ENCODE measurements at places on chromosomes 16 and 17.

DNA sequence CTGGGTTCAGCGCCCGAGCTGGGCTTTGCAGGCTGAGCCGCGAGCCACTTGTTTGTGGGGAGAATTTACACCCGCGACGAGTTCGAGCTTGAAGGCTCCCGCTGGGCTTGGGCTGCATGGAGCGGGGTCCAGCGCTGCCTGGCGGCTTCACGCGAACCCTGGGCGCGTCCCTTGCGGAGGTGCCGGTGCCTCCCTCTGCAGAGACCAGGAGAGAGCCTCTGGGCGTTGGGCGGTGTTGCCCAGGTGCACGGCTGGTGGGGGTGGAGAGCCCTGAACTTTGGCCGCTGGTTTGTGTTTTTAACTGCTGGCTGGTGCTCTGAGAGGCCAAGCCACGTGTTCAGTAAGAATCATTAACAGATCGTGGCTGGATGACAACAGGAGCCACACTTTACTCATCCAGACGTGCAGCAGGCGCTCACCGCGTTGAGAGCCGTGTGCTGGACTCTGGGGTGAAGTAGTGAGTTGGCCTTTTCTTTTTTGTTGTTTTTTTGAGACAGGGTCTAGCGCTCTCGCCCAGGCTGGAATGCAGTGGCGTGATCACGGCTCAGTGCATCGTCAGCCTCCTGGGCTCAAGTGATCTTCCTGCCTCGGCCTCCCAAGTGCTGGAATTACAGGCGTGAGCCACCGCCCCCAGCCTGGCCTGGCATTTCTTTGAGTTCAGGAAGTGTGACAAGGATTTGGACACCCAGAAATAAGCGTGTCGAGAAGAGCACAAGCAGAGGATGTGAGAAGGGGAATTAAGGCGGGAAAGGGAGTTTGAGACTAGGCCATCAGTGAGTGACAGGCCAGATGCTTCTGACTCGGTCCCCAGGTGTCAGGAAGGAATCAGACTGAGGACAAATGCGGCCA, 827 bp downstream of the CDK10 start:
- no peaks in the 10 kb centered on the region for H3K27me3 ChIP-seq
- H3K36me3 ChIP-seq, result peaks cover 18% of the 10 kb centered on the region
- H3K4me3 ChIP-seq, result peak overlapping the region; percentile 95
- DNase-seq, result no peak

DNA sequence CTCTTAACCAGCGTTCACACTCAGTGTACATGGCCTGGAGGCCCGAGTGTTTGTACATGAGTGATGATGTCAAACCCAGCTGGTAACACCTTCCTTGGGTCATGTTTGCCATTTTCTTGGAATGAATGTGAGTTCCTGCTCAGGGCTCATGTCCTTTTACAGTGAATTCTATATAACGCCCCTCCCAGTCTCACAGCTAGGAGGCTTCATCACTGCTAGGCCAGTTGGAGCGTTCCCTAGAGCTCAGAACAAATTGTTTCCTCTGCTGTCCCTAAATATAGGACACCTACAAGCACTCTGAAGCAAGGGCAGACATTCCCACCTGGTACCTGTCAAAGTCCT, 5.5 kb downstream of the TIMM22 start:
- DNase-seq, result no peak
- no peaks in the 10 kb centered on the region for H3K27me3 ChIP-seq
- peaks cover 6% of the 10 kb centered on the region for H3K4me1 ChIP-seq

DNA sequence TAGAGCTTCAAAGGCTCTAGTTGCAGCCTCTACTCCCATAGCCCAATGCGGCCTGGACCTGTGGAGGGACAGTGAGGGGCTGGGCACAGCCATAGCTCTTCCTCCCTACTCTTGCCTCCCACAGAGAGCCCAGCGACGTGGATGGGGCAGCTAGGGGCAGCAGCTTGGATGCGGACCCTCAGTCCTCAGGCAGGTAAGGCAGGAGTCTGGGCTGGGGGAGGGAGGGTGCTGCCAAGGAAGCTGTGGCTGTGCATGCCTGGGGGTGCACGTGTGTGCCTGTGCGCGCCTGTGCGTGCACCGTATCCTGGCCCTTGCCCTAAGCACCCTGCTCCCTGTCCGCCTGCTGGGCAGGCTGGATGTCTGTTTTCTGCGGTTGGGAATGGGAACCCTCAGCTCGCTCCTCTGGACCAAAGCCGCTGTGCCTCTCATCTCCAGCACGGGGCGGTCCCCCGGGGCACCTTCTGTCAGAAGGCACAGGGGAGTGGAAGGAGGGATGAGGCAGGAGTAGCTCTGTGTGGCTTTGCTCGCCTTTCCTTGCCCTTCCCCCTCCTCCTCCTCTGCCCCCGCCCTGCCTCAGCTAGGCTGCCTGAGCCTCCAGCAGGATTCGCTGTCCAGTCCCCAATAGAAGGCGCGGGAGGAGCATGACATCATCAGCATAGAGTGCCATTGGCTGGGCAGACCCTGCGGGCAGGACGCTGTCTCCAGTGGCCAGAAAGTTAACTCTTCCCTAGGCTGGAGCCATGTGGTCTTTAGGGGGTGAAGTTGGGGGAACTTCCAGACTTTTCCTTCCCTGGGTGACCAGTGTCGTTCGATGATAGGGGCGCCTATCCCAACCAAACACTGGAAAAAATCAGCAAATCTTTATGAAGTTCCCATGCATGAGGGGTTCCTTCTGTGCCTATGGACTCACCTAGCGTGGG, 797 bp downstream of the PRCD start:
- H3K36me3 ChIP-seq, result no peaks in the 10 kb centered on the region
- no peak for DNase-seq
- no peak overlapping the region for H3K4me3 ChIP-seq
- H3K27ac ChIP-seq, result no peak overlapping the region
- peaks cover 14% of the 10 kb centered on the region for H3K4me1 ChIP-seq
- H3K27me3 ChIP-seq, result peaks cover 25% of the 10 kb centered on the region

DNA sequence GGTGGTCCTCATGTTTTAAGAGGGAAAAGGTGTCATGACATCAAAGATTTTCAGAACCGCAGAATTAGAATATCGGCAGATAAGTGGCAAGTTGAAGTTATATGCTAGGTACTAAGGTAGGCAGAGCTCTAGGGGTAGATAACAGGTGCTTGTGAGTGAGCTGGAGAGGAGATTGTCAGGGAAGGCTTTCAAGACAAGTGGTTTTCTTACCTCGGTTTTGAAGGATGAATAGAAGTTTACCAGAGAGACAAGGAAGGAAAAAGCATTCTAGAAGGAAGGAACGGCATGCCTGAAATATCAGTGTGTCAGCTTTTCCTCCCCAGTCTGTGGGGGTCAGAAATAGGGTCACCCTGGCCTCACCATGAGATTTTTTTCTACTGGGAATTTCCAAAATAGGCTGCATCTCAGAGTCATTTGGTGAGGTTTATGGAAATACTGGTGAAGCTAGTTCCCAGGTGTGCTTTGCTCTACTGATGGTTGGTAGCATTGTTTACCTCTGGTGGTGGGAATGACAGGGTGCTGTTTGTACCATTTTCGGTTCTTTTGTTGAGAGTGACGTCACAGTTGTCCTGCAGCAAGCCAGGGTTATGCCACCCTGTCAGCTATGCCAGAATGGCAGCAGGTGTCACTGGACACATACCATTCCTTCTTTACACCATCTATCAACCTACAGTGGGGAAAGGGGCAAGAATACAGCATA, 112.5 kb downstream of the MSI2 start:
- no peak overlapping the region for H3K27ac ChIP-seq
- no peaks in the 10 kb centered on the region for H3K36me3 ChIP-seq
- DNase-seq, result no peak
- no peaks in the 10 kb centered on the region for H3K27me3 ChIP-seq
- no peak overlapping the region for H3K4me3 ChIP-seq
- H3K4me1 ChIP-seq, result no peaks in the 10 kb centered on the region

GRCh38 chr17:65047941-65048340, 8.6 kb downstream of the GNA13 start:
- no peak for DNase-seq
- H3K27me3 ChIP-seq, result no peaks in the 10 kb centered on the region
- peaks cover 47% of the 10 kb centered on the region for H3K4me1 ChIP-seq
- H3K27ac ChIP-seq, result peak overlapping the region; percentile 49
- peaks cover 54% of the 10 kb centered on the region for H3K36me3 ChIP-seq

GRCh38 chr16:89721546-89722391, 432 bp downstream of the ZNF276 start:
- H3K27me3 ChIP-seq, result no peaks in the 10 kb centered on the region
- H3K4me1 ChIP-seq, result peaks cover 45% of the 10 kb centered on the region
- peak overlapping the region; percentile 96 for H3K27ac ChIP-seq
- peaks cover 22% of the 10 kb centered on the region for H3K36me3 ChIP-seq
- H3K4me3 ChIP-seq, result peak overlapping the region; percentile 78

- H3K4me1 ChIP-seq, result no peaks in the 10 kb centered on the region
- no peak for DNase-seq
- no peak within 1 kb of the TSS for H3K4me3 ChIP-seq
- H3K27me3 ChIP-seq, result no peaks in the 10 kb centered on the region
- H3K36me3 ChIP-seq, result no peaks in the 10 kb centered on the region
These were observed at the start of gene KRT17 for GRCh38 chr17:41624208-41625101. Gene KRT17 (minus strand): TSS chr17:41624575. CDS start chr17:41624509, 66 bp downstream.

DNA sequence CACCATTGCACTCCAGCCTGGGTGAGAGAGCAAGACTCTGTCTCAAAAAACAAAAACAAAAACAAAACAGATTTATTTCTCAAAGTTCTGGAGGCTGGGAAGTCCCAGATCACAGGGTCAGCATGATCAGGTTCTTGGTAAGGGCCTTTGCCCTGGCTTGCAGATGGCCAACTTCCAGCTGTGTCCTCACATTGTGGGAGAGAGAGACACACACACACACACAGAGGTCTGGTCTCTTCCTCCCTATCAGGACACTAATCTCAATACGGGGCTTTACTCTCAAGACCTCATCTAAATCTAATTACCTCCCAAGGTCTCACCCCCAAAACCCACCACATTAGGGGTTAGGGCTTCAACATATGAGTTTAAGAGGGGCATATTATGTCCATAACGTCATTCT, 26.4 kb upstream of the TAOK1 start:
- H3K27ac ChIP-seq, result no peak overlapping the region
- no peaks in the 10 kb centered on the region for H3K27me3 ChIP-seq
- H3K36me3 ChIP-seq, result no peaks in the 10 kb centered on the region
- no peak for DNase-seq
- H3K4me1 ChIP-seq, result no peaks in the 10 kb centered on the region

- H3K27me3 ChIP-seq, result no peaks in the 10 kb centered on the region
- no peak for DNase-seq
- H3K27ac ChIP-seq, result no peak overlapping the region
- no peaks in the 10 kb centered on the region for H3K36me3 ChIP-seq
These were observed 456.3 kb upstream of the ERCC4 start for GRCh38 chr16:13463619-13464018.

GRCh38 chr17:18974407-18975149, 22.6 kb downstream of the SLC5A10 start:
- no peaks in the 10 kb centered on the region for H3K4me1 ChIP-seq
- no peak for DNase-seq
- no peak overlapping the region for H3K27ac ChIP-seq
- no peak overlapping the region for H3K4me3 ChIP-seq
- H3K36me3 ChIP-seq, result peaks cover 23% of the 10 kb centered on the region

GRCh38 chr17:57679906-57680695, 65.0 kb downstream of the CCDC182 start:
- H3K4me3 ChIP-seq, result no peak overlapping the region
- no peak for DNase-seq
- H3K27me3 ChIP-seq, result no peaks in the 10 kb centered on the region
- peaks cover 14% of the 10 kb centered on the region for H3K36me3 ChIP-seq
- no peak overlapping the region for H3K27ac ChIP-seq

GRCh38 chr17:273981-274832, 78.4 kb downstream of the RPH3AL start:
- H3K27ac ChIP-seq, result no peak overlapping the region
- DNase-seq, result no peak
- H3K4me3 ChIP-seq, result no peak overlapping the region
- no peaks in the 10 kb centered on the region for H3K36me3 ChIP-seq
- no peaks in the 10 kb centered on the region for H3K4me1 ChIP-seq

DNA sequence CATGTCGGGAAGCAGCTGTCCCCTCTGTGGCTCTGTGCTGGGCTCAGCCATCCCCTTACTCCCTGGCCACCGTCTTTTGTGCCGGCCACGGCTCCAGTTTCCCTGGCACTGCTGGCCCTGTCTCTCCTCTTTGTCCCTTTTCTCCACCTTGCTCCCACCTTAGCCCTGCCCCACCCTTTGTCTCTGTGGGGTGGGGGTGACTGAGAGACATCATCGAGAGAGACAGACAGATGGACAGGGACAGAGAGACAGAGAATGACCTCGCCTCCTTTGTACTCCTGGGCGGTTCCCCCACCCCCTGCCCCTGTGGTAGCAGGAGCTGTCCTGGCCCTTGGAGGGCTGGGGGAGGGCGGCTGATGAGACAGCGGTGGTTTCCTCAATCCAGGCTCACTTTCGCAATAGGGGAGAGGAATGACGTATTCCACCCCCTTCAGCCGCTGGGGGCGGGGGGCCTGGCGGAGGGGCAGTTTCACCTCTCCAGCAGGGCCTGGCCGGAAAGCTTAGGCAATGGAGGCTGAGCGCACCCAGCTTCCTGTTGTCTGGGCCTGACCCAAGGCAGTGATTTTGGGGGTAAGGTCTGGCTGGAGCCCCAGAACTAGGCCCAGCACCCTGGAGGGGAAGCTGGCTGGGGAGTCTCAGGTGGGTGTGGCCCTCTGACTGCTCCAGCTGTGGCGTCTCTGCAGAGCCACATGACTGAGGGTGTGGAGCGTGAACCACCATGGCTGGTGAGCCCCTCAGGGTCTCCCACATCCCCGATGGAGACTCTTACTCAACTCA, 7.3 kb downstream of the FMNL1 start:
- H3K27me3 ChIP-seq, result no peaks in the 10 kb centered on the region
- peaks cover 85% of the 10 kb centered on the region for H3K4me1 ChIP-seq
- peak overlapping the region; percentile 100 for H3K27ac ChIP-seq
- peaks cover 19% of the 10 kb centered on the region for H3K36me3 ChIP-seq

GRCh38 chr17:64679710-64680216, 17.7 kb upstream of the SMURF2 start:
- no peak overlapping the region for H3K27ac ChIP-seq
- H3K4me1 ChIP-seq, result no peaks in the 10 kb centered on the region
- DNase-seq, result no peak

DNA sequence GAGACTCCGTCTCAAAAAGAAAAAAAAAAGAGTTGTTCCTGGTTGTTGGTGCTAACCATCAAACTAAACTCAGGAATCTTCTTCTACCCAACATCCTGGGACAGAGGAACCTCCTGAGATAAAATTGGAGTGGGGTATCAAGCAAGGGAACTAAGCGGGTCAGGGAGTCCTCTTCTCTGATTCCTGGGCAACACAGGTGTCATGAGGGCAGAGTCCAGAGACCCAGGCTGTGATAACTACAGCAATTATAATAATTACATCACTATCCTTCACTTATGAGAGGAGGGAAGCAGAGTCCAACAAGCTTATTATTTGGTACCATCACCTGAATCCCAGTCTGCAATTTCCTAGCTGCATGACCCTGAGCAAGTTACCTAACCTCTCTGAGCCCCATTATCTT, 8.1 kb downstream of the C17orf50 start:
- H3K4me1 ChIP-seq, result peaks cover 3% of the 10 kb centered on the region
- DNase-seq, result no peak
- H3K27me3 ChIP-seq, result no peaks in the 10 kb centered on the region

DNA sequence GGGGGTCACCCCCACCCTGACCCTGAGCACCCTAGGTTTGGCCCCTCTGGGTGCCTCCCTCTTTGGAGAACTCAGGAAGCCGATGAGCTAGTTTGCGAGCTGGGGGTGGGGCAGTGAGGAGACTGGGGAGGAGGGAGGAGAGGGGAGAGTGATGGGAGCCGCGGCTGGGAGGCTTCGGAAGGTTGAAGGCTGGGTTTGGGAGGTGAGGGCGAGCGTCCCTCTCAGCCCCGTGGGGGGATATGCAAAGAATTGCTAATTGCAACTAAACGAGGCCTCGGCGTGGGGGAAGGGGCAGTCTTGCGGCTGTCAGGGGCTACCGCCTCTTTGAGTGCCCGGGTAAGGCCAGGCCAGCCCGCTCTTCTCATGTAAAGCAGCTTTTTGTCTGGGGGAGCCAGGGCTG, 17.6 kb upstream of the FZD2 start:
- H3K4me3 ChIP-seq, result no peak overlapping the region
- no peaks in the 10 kb centered on the region for H3K27me3 ChIP-seq
- DNase-seq, result no peak
- no peaks in the 10 kb centered on the region for H3K36me3 ChIP-seq

All from effector memory CD4-positive, alpha-beta T cell (primary cell).